ENCODE measurements at places on chromosomes 2 and 18.

DNA sequence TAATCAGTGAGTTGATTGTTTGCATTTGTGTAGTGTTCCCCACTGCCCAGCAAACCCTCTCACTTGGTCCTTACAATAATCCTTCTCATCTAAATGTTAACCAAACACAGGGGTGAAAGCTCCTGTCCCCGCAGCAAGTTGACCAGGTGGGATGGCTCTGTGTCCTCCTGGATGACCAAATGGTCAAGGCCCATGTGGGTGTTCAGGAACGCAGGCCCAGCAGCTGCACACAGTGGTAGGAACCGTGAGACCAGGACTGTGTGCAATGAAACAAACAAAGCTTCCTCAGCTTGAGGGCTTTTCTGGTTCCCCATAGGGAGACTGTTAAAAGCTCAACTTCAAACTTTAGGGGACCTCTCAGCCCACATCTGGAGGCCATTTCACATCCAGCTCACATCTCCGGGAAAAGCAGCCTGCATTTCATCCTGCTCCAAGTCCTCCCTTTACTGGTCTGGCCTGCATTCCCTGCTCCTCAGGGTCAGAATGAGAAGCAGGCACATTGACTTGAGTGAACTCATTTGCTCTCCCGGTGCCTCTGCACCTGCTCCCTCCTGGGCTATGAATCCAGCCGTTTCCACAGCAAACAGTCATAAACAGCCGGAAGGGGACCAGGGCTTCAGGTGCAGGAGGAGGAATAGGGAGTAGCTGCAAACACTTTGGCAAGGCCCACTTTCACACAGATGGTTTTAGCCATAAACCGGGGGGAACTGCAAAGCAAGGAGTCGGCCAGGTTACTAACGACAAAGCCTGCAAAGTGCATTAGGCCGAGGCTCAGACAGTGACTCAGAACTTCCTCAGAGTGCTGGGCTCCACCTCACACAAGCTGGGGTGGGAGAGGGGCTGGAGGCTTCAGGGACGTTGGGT, 144.7 kb downstream of the CAPN13 start:
- H3K4me1 ChIP-seq: peaks cover 3% of the 10 kb centered on the region
- no peaks in the 10 kb centered on the region for H3K36me3 ChIP-seq
- H3K27ac ChIP-seq: no peak overlapping the region

- peaks cover 4% of the 10 kb centered on the region for H3K4me1 ChIP-seq
- H3K4me3 ChIP-seq: no peak overlapping the region
- DNase-seq: no peak
Observed at GRCh38 chr18:25010623-25011374, 341.2 kb downstream of the ZNF521 start.

- no peaks in the 10 kb centered on the region for H3K36me3 ChIP-seq
- no peak overlapping the region for H3K27ac ChIP-seq
- no peak overlapping the region for H3K4me3 ChIP-seq
- DNase-seq: no peak
- H3K4me1 ChIP-seq: no peaks in the 10 kb centered on the region
Observed at GRCh38 chr18:8791171-8791651, 85.9 kb downstream of the MTCL1 start.

DNA sequence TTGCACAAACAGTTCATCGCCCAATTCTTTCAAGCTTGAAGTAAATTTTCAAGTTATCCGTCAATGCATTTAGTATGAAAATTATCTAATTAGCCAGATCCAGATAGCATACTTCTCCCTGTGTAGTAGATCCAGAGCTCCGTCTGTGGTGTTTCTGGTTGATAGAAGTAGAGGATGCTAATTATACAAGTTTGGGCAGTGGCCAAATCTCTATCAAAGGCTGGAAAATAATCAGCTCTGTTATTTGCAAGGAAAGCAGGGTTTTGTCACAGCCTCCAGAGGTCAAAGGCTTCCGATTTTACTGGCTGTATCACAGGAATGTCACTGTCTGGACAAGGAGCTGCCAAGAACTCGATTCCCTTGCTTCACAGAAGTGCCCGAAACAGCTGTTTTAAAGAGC, 28.6 kb downstream of the LRRC30 start:
- no peaks in the 10 kb centered on the region for H3K36me3 ChIP-seq
- H3K4me3 ChIP-seq: no peak overlapping the region

DNA sequence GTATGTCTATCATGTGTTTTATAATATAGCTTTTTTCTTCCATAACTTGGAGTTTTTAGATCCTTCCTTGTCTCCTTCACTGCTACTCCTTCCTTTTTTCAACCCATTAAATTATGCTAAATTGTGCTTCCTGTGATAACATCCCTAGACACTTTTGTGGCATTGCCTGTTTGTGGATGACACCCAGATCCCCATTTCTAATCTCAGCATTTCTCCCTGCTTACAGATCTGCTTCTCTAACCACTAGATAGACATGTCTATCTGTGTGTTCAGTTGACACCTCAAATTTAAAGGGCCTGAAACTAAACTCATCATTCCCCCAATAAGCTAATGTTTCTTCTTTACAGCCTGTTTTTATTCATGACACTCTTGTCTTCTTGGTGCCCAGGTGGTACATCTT, 244.8 kb downstream of the BABAM2 start:
- peak overlapping the region; percentile 40 for H3K27ac ChIP-seq
- no peak for DNase-seq
- peaks cover 39% of the 10 kb centered on the region for H3K4me1 ChIP-seq

- H3K36me3 ChIP-seq: no peaks in the 10 kb centered on the region
- DNase-seq: no peak
- H3K27me3 ChIP-seq: peaks cover 3% of the 10 kb centered on the region
- H3K27ac ChIP-seq: no peak overlapping the region
Observed at GRCh38 chr2:239811806-239812560, 213.2 kb downstream of the NDUFA10 start.

DNA sequence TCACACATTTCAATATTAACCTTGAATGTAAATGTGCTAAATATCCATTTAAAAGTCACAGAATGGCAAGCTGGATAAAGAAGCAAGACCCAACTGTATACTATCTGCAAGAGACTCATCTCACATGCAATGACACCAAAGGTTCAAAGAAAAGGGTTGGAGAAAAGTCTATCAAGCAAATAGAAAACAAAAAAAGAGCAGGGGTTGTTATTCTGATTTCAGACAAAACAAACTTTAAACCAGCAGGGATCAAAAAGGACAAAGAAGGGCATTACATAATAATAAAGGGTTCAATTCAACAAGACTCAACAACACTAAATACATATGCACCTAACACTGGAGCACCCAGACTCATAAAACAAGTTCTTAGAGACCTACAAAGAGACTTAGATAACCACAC, 14.5 kb upstream of the UNC80 start:
- H3K4me1 ChIP-seq: no peaks in the 10 kb centered on the region
- H3K27ac ChIP-seq: no peak overlapping the region
- H3K36me3 ChIP-seq: no peaks in the 10 kb centered on the region
- peaks cover 5% of the 10 kb centered on the region for H3K27me3 ChIP-seq
- DNase-seq: no peak

- H3K4me1 ChIP-seq: no peaks in the 10 kb centered on the region
- H3K4me3 ChIP-seq: no peak overlapping the region
- no peak for DNase-seq
- no peaks in the 10 kb centered on the region for H3K27me3 ChIP-seq
Observed at GRCh38 chr2:180240774-180241173, 233.7 kb upstream of the CWC22 start.

GRCh38 chr2:121905201-121905600, 149.8 kb downstream of the TSN start:
- H3K27ac ChIP-seq: no peak overlapping the region
- DNase-seq: no peak
- H3K27me3 ChIP-seq: peaks cover 3% of the 10 kb centered on the region
- H3K4me1 ChIP-seq: peaks cover 8% of the 10 kb centered on the region
- H3K4me3 ChIP-seq: no peak overlapping the region
- no peaks in the 10 kb centered on the region for H3K36me3 ChIP-seq

- H3K27me3 ChIP-seq: no peaks in the 10 kb centered on the region
- H3K4me3 ChIP-seq: peak overlapping the region; percentile 84
- peak overlapping the region; percentile 95 for H3K27ac ChIP-seq
- peaks cover 8% of the 10 kb centered on the region for H3K36me3 ChIP-seq
Observed at GRCh38 chr2:200810998-200811332, 745 bp upstream of the BZW1 start.

GRCh38 chr2:112627060-112628040, 18.4 kb upstream of the SLC20A1 start:
- H3K36me3 ChIP-seq: no peaks in the 10 kb centered on the region
- DNase-seq: peak; percentile 78
- H3K4me1 ChIP-seq: peaks cover 44% of the 10 kb centered on the region
- H3K27me3 ChIP-seq: no peaks in the 10 kb centered on the region
- H3K4me3 ChIP-seq: no peak overlapping the region
- H3K27ac ChIP-seq: peak overlapping the region; percentile 80

- H3K4me3 ChIP-seq: peak overlapping the region; percentile 81
- H3K4me1 ChIP-seq: peaks cover 37% of the 10 kb centered on the region
- H3K27me3 ChIP-seq: no peaks in the 10 kb centered on the region
- peak overlapping the region; percentile 69 for H3K27ac ChIP-seq
- H3K36me3 ChIP-seq: no peaks in the 10 kb centered on the region
- DNase-seq: peak; percentile 40
Observed at GRCh38 chr2:237968048-237968862, 1.4 kb downstream of the UBE2F start.

- H3K27me3 ChIP-seq: no peaks in the 10 kb centered on the region
- no peaks in the 10 kb centered on the region for H3K4me1 ChIP-seq
- no peaks in the 10 kb centered on the region for H3K36me3 ChIP-seq
- no peak for DNase-seq
- H3K4me3 ChIP-seq: no peak overlapping the region
Observed at GRCh38 chr2:682226-682625, 5.0 kb upstream of the TMEM18 start.

DNA sequence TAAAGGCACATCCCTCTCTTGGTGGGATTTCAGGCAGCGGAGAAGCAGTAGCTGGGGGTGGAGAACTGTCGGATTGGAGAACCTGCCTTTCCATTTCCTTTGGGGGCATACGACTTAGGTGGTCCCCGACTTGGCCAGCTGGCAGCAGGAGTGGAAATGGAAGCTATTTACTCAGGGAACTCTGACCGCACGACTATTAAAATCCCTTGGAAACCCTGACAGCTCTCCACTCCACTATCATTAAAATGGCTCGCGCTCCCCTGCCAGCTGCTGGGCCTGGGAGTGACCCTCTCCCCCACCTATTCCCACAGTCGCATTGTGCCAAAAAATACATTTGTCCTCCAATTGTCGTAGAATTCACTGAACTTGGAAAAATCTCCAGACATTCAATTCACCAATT, 77.7 kb upstream of the APCDD1 start:
- no peaks in the 10 kb centered on the region for H3K27me3 ChIP-seq
- no peaks in the 10 kb centered on the region for H3K36me3 ChIP-seq
- H3K27ac ChIP-seq: no peak overlapping the region
- H3K4me3 ChIP-seq: no peak overlapping the region
- no peak for DNase-seq

GRCh38 chr2:241129086-241129871, 20.0 kb downstream of the PASK start:
- H3K36me3 ChIP-seq: peaks cover 11% of the 10 kb centered on the region
- no peaks in the 10 kb centered on the region for H3K27me3 ChIP-seq
- H3K27ac ChIP-seq: no peak overlapping the region
- peaks cover under 1% of the 10 kb centered on the region for H3K4me1 ChIP-seq
- DNase-seq: peak; percentile 18

DNA sequence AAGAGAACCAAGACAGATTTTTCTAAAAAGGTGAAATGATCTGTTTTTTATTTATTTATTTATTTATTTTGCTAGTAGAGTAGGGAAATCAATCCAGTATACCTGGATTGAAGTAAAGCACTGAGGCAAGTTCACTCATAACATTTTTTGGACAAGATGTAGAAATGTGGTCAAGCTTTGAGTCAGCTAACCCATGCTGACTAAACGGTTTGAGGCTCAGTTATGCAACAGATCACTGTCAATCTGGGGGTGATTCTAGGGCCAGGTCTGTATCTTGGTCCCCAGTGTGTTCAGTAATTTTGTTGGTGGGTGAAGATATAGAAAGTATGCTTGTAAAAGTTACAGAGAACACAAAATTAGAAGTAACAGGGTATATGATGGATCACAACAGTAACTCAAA, 60.2 kb downstream of the RMDN2 start:
- H3K36me3 ChIP-seq: no peaks in the 10 kb centered on the region
- H3K27ac ChIP-seq: no peak overlapping the region
- peaks cover 4% of the 10 kb centered on the region for H3K4me1 ChIP-seq
- no peak for DNase-seq
- H3K4me3 ChIP-seq: no peak overlapping the region

DNA sequence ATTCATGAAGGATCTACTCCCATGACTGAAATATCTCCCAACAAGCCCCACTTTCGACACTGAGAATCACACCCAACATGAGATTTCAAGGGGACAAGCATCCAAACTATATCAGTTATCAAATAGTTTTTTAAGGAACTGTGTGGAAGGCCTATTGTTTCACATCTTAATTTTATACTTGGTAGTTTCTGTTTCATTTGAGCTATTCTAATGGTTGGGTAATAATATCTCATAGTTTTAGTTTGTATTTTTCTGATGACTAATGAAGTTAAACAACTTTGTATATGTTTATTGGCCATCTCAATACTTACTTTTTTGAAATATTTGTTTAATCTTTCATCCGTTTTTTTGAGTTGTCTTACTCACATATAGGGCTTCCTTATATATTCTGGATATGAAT, 135.0 kb downstream of the SCG2 start:
- no peaks in the 10 kb centered on the region for H3K4me1 ChIP-seq
- no peaks in the 10 kb centered on the region for H3K27me3 ChIP-seq
- H3K36me3 ChIP-seq: no peaks in the 10 kb centered on the region
- no peak overlapping the region for H3K4me3 ChIP-seq
- DNase-seq: no peak

DNA sequence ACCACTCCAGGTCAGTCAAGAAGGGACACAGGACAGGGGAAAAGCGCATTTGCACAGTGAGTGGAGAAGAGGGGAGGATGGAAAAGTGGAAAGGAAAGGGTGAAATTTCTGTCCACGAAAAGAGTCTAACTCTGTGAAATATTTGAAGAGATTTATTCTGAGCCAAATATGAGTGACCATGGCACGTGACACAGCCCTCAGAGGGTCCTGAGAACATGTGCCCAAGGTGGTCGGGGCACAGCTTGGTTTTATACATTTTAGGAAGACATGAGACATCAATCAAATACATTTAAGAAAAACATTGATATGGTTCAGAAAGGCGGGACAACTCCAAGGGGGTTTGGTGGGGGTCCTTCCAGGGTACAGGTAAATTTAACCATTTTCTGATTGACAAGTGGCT, 111.1 kb downstream of the MYT1L start:
- no peak overlapping the region for H3K4me3 ChIP-seq
- no peak overlapping the region for H3K27ac ChIP-seq
- no peaks in the 10 kb centered on the region for H3K27me3 ChIP-seq

- no peaks in the 10 kb centered on the region for H3K36me3 ChIP-seq
- DNase-seq: no peak
- no peak overlapping the region for H3K27ac ChIP-seq
- H3K27me3 ChIP-seq: no peaks in the 10 kb centered on the region
- no peaks in the 10 kb centered on the region for H3K4me1 ChIP-seq
Observed at GRCh38 chr2:205972113-205972512, 113.9 kb downstream of the INO80D start.

GRCh38 chr2:128605421-128605820, 286.8 kb upstream of the HS6ST1 start:
- no peaks in the 10 kb centered on the region for H3K27me3 ChIP-seq
- peak; percentile 35 for DNase-seq
- H3K27ac ChIP-seq: no peak overlapping the region
